ENCODE measurements at places on chromosomes 6 and 20. TPM values are rescaled to one million over a fixed set of nuclear protein-coding genes. Genes with fewer than 3 reads are reported as not detected.

Gene UBD
- 59.7 TPM for polyA plus RNA-seq

Gene OGFRL1
- polyA plus RNA-seq, result 8.6 TPM

DNA sequence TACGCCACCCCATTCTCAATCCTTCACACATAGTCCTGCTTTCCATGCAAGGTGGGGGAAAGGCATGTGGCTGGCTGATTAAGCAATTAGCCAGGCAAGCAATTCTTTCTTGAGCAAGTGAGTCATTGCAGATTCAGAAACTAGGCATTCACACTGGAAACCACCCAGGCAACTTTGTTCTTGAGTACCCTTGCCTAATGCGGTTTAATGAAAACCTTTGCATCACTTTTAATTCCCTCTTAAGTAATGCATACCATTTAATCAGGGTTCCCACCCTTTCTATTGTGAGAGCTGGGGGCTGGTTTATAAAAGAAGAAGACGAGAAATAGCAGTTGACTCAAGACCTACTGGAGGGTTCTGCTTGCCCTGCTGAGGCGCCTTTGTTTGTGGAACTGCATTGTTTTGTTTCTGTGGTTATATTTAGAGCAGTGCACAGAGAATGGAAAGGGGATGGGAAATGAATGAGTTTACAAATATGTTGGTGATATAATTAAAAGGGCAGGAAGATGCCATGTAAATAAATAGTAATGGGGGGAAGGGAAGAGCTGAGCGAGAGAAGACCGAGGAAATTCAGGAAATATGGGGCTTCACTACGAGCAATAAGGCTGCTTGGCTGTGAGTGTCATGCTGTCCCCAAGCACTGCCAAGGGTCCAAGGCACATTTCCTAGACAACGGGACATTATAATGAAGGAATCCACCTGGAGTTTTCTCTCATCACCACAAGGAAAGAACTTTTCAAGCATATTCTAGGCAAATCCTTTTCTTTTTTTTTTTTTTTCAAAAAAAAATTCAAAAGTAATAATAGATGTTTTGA, 48.8 kb upstream of the TSHZ2 start:
- DNase-seq, result no peak

DNA sequence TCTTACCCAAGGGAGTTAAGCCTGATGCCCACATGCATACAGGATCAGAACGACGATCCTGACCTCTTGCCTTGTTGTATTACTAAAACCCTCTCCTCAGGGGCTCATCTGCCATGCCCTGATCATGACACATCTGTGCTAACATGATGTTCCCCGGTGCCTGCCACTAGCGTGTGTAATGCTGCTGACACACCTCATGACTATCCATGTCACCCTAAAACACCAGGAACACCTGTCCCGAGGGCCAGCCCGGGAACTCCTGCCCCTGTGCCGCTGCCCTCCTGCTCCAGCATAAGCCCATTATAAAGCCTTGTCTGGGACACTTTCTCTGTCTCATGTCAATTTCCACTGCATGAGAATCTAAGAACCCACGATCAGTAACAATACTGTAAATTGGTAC, 7.6 kb downstream of the SERPINB6 start:
- DNase-seq, result no peak

Gene GFRA4
- not detected for polyA plus RNA-seq

Gene MUCL3
- polyA plus RNA-seq, result 0.03 TPM

- no peak for DNase-seq
These were observed 38.3 kb downstream of the METTL24 start for GRCh38 chr6:110319843-110320242.

Gene MOG
- not detected for polyA plus RNA-seq

Gene C20orf141
- polyA plus RNA-seq, result not detected

GRCh38 chr6:169851641-169852503, 100.5 kb downstream of the ERMARD start:
- peak; percentile 71 for DNase-seq

Gene NNAT
- polyA plus RNA-seq, result 0.29 TPM

GRCh38 chr6:157669747-157670216, 153.3 kb upstream of the SNX9 start:
- DNase-seq, result peak; percentile 82

DNA sequence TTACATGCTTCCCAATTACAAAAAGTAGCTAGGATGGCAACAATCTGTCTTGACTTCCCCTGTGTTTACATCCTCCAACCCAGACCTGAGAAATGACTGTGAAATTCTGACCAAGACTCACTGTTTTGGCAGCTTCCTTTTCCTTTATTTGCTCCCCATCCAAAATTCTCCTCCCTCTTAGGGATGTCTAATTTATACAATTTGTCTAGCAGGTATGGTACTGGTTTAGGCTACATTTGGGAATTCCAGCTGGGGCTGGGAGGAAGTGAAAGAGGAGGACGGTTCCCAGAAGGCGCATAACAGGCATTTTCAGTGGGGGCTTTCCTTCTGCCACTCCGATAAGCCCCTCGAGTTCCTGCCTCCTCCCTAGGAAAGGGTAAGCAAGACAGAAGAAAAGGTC, 231.5 kb upstream of the BTBD3 start:
- no peak for DNase-seq

- DNase-seq, result peak; percentile 90
These were observed 2.6 kb downstream of the TRIM39 start for GRCh38 chr6:30329331-30329730.
